ENCODE measurements at places on chromosomes 6 and 20.

DNA sequence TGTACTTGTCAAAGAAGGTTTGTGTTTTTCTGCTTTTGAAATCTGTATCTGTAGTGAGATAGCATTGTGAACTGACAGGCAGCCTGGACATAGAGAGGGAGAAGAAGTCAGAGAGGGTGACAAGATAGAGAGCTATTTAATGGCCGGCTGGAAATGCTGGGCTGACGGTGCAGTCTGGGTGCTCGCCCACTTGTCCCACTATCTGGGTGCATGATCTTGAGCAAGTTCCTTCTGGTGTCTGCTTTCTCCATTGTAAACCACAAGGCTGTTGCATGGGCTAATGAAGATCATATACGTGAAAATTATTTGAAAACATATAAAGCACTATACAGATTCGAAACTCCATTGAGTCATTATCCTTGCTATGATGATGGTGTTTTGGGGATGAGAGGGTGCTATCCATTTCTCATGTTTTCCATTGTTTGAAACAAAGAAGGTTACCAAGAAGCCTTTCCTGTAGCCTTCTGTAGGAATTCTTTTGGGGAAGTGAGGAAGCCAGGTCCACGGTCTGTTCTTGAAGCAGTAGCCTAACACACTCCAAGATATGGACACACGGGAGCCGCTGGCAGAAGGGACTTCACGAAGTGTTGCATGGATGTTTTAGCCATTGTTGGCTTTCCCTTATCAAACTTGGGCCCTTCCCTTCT, 18.4 kb downstream of the CD83 start:
- no peak for DNase-seq

DNA sequence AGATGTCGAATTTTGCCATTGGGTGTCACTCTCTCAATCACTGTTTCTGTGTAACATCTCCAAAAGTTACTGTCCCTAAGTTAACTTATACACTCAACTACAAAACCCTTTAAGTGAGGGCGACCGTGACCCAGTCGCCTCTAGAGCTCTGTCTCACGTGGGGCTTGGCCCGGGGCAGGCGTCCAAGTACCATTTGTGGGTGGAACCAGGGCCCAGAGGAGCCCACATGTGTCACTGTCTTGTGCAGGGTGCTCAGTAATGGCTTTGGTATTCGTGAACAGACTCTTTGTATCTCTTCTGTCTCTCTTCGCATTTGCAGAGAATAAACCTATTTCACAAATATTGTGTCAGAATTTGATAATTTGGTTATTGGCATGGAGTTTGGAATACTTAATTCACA, 109.9 kb upstream of the THBS2 start:
- no peak for DNase-seq

DNA sequence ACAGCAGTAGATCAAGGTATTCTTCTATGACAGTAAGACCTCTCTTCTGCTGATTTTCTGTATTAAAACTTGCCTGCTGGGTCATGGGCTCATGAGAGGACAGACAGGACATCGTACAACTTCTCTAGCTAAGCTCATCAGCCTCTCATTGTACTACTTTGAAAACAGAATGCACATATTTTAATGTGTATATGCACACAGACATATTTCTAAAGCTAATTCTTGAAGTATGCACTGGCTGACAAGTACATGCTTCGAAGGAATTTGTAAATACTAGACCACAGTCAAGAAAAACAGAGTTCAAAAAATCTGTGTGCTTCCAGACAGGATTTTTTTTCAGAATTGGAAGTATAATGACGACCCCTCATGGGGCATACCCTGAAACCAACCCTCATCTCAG, 81.7 kb upstream of the CD83 start:
- no peak for DNase-seq

GRCh38 chr20:17326096-17326495, 99.3 kb downstream of the PCSK2 start:
- no peak for DNase-seq

DNA sequence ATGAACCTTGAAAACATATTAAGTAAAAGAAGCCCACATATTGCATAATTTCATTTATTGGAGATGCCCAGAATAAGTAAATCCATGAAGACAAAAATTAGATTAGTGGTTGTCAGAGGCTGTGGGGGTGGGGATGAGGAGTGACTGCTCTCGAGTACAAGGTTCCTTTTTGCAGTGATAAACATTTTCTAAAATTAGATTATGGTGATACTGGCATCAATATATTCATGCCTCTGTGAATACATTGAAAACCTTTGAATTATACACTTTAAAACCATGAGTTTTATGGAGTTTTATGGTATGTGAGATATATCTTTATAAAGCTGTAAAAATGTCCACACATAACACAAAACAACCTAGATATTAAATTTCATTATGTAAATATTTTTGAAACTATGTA, 75.7 kb upstream of the SLC2A12 start:
- no peak for DNase-seq

Measured in activated T-helper 9 cell treated with anti-CD3 and anti-CD28 coated beads, Interleukin-2, amount 50 U/mL, for 16 hours (primary cell).